Hair follicle dermal papilla cell (primary cell): ENCODE measurements at places on chromosomes 7 and 10. TPM values are rescaled to one million over a fixed set of nuclear protein-coding genes. Genes with fewer than 3 reads are reported as not detected.

The GHRHR gene
- total RNA-seq = not detected in 2 replicates

The SPDYE3 gene
- not detected in 2 replicates for total RNA-seq

The TAC1 gene
- total RNA-seq = not detected in 2 replicates

The IL6 gene
- 20.2 and 32.3 TPM in 2 replicates for total RNA-seq

The FAM131B gene
- total RNA-seq = 1.3 and 1.8 TPM in 2 replicates

The NME8 gene
- total RNA-seq = not detected in 2 replicates

The SPDYE11 gene
- not detected in 2 replicates for total RNA-seq

The RGR gene
- total RNA-seq = not detected in 2 replicates

The ABCB4 gene
- total RNA-seq = 10.4 and 23.5 TPM in 2 replicates

The H2BK1 gene
- total RNA-seq = not detected in 2 replicates

The KLF14 gene
- 0.12 TPM in 1 of 2 replicates, not detected in the other for total RNA-seq

The CACNA2D1 gene
- 34.0 and 40.4 TPM in 2 replicates for total RNA-seq

The PNLIPRP1 gene
- total RNA-seq = not detected in 2 replicates

The FOXI2 gene
- total RNA-seq = not detected in 2 replicates

The FXYD4 gene
- not detected in 2 replicates for total RNA-seq

The C10orf62 gene
- 0.49 TPM in 1 of 2 replicates, not detected in the other for total RNA-seq

The CCDC3 gene
- 0.36 and 1.5 TPM in 2 replicates for total RNA-seq

The CALCR gene
- total RNA-seq = not detected in 2 replicates

The HOXA3 gene
- not detected in 2 replicates for total RNA-seq

The MMRN2 gene
- 1.5 and 1.6 TPM in 2 replicates for total RNA-seq

The LIPN gene
- total RNA-seq = not detected in 2 replicates

The SFTPD gene
- not detected in 2 replicates for total RNA-seq
